ENCODE measurements at places on chromosomes 2 and 18.

GRCh38 chr2:18475884-18476283 is 84.6 kb downstream of the RDH14 start:
- DNase-seq = no peak

DNA sequence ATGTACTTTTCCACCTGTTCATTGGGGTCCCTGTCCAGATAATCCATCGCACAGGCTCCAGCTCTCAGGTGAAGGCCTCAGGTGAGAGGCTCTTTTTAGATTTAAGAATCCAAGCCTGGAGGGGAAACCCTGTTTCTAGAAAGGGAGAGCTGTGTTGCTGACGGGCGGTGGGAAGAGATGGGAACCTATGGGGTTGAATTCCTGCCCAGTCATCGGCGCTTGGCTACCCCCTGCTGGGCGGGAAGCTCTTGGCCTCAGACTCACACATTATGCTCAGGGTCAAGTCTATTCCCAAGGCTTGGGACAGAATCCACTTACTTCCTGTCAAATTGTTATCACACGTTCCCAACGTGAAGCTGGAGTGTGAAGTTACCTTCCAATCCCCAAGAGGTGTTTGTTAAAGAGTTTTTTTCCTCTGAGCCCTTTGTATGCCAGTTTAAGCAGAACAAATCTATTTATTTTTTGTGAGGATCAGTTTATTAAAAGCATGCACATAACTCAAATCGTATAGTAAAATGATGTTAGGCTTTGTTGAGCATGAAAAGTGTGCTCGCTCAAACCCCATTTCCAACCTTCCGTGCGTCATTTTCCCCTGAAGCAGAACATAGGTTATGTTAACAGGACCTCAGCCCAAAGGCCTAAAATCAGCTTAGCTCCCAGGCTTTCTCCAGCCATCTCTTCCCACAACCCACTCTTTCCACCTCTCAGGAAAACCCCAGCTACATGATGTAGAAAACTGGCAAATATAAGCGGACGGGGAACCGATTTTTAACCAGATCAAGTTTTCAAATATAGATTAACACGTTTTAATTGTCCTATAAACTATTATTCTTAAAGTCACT is 181.7 kb upstream of the ETAA1 start:
- DNase-seq = peak; percentile 6

DNA sequence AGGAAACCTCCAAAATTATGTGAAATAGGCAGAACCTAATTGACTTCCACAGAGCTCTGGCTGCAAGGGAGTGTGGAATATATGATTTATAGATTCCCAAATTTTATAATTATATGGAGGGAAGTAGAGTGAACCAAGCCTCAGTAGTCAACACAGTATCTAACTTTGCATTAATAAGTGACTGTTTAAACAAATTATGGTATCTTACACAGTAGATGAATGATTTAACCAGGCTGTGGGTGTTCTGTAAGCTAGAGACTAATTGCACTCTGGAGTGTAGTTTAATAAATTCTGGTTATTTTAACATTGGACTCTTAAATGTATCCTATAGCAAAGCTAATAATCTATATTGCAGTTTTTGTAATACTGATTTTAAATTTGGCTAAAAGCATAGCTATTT is 183.5 kb downstream of the KIAA1328 start:
- DNase-seq = no peak

DNA sequence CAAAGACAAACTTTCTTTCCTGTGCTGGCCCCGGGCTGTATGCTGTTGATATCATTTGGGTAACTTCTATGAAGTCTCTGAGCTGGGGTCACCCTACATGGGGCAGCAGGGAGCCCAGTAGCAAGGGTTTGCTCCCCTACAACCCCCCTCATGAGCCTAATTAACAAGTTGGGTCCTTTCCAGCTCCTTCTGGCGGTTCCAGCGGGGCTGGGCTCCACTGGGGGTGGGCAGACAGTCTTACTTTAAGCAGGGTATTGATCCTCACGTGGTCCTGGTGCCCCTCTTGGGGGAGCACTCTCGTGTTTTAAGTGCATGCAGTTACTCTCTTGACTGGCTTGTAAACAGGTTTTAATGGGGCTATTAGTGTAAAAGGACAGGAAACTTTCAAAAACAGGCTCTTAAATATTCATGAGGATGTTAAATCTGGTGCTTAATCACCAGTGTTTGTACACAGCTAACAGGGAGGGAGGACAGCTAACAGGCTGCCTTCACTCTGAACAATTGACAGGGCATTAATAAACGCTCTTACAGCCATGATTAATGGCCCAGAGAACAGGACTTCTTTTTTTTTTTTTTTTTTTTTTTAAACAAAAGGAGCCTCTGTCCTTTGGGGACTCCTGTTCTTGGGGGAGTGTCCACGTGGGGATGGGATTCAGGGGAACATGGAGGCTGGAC is 36.6 kb upstream of the SKOR2 start:
- no peak for DNase-seq

GRCh38 chr2:110866045-110866444 is 133.7 kb downstream of the ACOXL start:
- no peak for DNase-seq

GRCh38 chr2:229048134-229048533 is 223.0 kb downstream of the PID1 start:
- no peak for DNase-seq

GRCh38 chr2:117686699-117687098 is 127.8 kb upstream of the DDX18 start:
- DNase-seq = no peak

GRCh38 chr18:49075681-49076080 is 124.9 kb upstream of the SMAD7 start:
- no peak for DNase-seq

DNA sequence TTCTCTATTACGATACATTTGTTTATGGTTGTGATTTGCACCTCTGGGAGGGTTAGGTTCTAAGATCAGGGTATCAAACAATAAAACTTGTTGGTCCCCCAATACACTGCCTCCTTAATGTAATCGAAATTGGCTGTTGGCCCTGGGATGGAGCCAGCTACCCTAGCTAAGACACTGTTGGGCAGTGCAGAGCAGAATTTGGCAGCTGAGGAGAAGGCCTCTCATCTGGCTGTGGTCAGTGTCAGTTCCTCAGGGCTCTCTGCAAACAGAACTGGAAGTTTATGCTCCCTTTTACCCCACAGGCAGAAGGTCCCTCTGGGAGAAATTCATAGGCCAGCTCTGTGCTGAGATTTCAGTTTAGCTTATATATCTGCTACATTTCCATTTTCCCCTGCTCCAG is 8.6 kb upstream of the HAAO start:
- DNase-seq = peak; percentile 69

GRCh38 chr2:48624696-48625095 is 7.0 kb downstream of the GTF2A1L start:
- no peak for DNase-seq

GRCh38 chr2:120167272-120167671 is 55.9 kb downstream of the TMEM185B start:
- DNase-seq = no peak

- no peak for DNase-seq
Measured at GRCh38 chr18:9746958-9747357, 38.9 kb downstream of the RAB31 start.

GRCh38 chr2:102053096-102053495 is 61.3 kb downstream of the IL1R2 start:
- peak; percentile 51 for DNase-seq

GRCh38 chr2:29317077-29317517 is 201.9 kb downstream of the CLIP4 start:
- DNase-seq = no peak

DNA sequence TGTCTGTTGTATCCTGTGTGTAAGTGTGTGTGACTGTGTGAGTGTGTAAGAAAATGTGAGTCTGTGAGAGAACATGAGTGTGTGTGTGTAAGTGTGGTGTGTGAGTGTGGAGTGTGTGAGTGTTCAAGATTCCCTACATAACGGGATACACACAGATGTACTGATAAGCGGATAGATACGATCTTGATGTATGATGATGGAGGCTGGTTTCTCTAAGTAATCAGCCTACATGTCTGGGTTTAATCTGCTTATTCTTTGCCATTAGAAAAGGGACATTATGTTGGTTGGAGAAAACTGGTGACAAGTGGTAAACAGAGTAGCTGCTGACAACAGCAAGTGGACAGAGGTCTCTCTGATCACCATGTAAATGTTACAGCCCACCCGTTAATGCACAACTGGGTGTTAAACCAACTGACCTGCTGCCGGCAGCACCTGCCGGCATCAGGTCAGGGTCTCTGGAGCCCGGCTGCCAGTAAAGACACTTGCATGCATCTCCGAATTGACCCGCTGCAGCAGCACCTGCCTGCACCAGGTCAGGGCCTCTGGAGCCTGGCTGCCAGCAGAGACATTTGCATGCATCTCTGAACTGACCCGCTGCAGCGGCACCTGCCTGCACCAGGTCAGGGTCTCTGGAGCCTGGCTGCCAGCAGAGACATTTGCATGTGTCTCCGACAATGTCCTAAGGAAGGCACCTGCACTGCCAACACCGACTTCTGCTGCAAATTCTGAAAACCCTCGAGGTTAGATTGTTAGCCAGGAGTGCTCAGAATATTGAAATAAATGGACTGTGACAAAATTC is 87.5 kb downstream of the MBP start:
- no peak for DNase-seq

Data from fibroblast of gingiva (primary cell).